ENCODE measurements at places on chromosomes 7 and 10. TPM values are rescaled to one million over a fixed set of nuclear protein-coding genes. Genes with fewer than 3 reads are reported as not detected.

DNA sequence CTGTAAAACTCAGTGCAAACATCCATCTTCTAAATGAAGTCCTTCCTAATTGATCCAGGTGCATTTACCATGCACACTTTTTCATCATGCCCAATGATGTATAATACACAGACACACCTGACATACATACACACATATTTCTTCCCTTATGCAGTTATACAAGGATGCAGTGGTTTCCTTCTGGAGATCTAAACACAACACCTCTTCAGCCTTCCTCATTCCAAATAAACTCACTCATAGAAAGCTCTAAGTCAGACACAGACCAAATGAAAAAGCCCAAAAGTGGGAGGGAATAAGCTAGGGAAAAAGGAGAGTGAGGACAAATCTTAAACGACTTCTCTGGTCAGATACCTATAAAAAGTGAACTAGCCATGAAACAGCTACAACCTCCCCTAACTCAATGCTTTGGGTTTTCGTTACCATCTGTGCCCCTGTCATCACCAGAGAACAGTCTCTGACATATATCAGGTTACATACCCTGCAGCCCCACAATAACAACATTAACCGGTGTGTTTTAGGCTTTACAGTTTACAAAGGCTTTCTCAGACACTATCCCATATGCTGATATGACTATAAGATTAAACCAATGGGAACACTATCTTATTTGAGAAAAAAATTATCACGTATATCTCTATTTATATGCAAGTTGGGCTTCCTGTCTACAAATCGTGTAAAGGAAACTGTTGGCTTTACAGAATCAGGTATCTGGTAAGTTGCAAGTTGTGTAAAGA, 675.2 kb downstream of the PHTF2 start:
- no peak for DNase-seq

GRCh38 chr10:123771877-123772644, 105.9 kb downstream of the GPR26 start:
- DNase-seq = no peak

- no peak for DNase-seq
These were observed 741.4 kb upstream of the POT1 start for GRCh38 chr7:125670926-125671572.

DNA sequence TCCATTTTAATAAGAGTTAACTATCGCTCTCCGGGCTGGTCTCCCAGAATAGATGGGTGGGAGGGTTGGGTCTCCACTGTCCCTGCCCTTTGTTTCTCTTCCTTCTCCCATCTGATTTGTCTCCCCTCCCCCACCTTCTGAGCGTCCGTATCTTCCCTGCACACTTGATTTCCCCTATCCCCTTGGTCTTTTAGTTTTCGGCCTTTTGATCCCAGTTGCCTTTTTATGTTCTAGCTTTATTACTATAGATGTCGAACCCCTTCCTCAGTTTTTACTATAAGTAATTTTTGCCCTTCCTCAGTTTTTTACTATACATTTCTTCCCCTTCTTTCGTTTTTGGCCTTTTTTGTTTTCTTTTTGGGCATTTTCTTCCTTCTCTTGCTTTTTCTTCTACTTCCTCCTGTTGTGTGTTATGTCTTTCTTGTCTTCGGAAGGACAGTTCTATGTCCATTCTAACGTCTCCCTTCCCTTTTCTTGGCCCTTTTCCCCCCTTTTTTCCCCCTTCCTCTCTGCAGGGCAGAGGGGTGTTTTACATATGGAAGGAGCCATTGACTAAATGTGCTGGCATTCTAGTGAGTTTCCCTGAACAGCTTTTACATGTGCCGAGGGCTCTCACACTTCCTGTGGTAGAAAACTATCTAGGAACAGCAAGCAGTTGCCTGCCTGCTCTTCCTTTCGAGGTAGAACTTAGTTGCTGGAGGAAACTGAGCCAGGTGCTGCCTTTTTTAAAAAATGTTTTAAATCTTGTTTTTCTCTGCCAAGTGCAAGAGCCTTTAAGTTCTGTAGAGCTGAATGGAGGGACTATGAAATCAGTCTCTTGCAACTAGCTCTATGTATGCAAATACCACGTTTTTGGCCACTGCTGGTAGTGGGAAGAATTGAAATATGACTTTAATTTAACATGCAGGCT, 2.8 kb downstream of the TET1 start:
- no peak for DNase-seq

Gene AKR1E2
- 9.5 TPM for polyA plus RNA-seq

- DNase-seq = no peak
These were observed 5.7 kb upstream of the PON2 start for GRCh38 chr7:95440394-95441038.

DNA sequence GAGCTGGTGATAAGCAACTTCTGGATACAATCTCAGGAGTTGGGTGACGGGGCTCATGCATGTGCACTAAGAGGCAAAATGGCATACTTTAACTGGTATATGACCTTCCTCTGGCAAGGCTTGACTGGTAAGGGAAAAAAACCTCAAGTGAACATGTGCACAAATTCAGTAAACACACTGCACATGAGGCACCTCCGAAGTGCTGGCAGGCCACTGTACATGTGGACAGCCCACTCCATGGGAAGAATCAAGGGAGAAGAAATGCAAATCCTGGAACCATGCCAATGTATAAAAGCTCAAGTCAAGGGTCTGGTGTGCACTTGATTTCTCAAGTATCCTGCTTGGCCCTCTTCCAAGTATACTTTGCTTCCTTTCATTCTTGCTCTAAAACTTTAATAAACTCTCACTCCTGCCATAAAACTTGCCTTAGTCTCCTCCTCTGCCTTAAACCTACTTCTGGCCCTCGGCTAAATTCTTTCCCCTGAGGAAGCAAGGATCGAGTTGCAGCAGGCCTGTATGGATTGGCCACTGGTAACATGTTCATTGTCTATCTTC, 167.2 kb downstream of the RAMP3 start:
- no peak for DNase-seq

Data from left renal pelvis (tissue), 4 donors.